ENCODE measurements at places on chromosomes 7 and 10. TPM values are rescaled to one million over a fixed set of nuclear protein-coding genes. Genes with fewer than 3 reads are reported as not detected.
A peak's percentile ranks its signal among the peaks of the same experiment; 100 is the strongest.

Gene NKX6-2
- not detected for total RNA-seq

Gene AKR1C8
- total RNA-seq, result not detected

Gene CPN1
- total RNA-seq, result not detected

Gene SBDS
- total RNA-seq, result 175 TPM

Gene POLR3A
- total RNA-seq, result 8.2 TPM

Gene ITPRID1
- total RNA-seq, result not detected

Gene PTF1A
- not detected for total RNA-seq

Gene SPDYE16
- 0.28 TPM for total RNA-seq

Gene PPP1R17
- not detected for total RNA-seq

DNA sequence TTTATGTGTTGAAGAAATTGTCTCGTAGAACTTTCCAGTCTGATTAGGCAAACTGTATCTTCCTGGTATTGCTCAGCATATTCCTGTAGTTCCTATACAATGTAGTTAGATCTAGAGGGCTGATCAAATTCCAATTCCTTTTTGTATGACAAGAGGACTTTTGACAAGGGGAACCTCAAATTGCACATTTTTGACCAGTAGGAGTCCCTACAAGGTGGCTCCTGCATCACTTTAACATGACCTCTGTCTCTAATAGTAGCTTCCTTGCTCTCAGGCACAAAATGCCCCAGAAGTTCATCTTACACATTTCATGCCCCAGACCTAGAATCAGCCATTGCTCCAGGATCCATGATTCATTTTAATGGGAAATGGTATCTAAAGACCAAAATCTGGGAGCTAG is 18.7 kb downstream of the HERPUD2 start:
- no peak for DNase-seq

DNA sequence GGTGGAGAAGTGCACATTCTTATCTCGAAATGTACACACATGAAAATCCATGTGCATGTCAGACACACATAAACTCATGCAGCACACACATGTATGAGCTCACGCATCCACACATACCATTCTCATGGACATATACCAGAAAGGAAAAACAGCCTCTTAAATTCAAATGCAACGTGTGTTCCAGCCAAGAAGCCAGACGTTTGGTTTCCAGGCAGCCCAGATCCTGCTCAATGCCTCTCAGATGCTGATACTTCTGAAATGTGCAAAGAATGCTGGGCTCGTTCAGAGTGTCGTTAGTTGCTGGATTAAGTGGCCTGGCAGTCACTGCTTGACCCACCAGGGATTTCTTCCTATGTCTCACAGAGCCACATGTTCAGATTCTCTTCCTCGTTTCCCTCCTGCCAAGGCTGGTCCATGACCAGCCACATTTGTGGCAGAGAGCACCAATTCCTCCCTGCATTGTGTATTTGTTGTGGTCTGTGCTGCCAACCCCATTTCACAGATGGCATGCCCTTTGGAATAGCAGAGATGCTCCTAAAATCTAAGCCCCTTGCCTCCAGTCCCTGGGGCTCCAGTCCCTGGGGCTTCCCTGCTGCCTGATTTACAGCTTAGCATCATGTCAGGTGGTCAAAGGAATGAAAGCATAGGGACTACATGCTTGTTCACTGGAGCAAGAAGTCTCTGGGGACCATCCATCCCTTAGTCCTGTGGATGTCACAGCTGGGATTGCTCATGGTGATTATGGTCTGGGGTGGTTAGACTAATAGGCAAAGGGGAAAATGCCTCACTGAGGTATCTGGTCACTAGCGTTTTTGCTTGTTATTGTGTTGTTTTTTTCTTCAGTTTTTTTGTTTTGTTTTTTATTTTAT is 426.6 kb downstream of the PLXNA4 start:
- DNase-seq, result no peak

- no peak for DNase-seq
Observed at GRCh38 chr10:64011912-64012714, 490.9 kb downstream of the REEP3 start.

GRCh38 chr10:129788215-129788614 is 175.9 kb downstream of the EBF3 start:
- peak; percentile 47 for DNase-seq

DNA sequence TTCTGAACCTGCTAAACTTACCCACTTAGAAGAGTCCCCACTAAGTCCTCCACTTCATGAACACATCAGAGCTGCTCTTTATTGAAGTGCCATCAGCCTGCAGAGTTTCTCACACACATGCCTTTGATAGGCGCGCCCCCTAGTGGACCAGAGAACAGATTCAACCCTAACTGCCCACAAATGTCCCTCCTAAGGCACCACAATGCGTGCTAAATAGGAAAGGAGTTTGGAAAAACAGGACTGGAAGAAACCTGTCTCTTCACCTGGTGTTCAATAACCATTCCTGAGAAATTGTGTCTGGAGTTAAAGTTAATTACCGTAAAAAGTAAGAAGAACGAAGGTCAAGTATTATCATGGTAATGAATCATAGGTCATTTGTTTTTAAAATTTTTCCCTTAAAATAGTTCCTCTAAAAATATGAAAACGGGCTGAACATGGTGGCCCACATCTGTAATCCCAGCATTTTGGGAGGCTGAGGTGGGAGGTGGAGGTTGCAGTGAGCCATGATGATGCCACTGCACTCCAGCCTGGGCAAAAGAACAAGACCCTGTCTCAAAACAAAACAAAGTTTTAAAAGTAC is 249.7 kb downstream of the ELMO1 start:
- peak; percentile 92 for DNase-seq

DNA sequence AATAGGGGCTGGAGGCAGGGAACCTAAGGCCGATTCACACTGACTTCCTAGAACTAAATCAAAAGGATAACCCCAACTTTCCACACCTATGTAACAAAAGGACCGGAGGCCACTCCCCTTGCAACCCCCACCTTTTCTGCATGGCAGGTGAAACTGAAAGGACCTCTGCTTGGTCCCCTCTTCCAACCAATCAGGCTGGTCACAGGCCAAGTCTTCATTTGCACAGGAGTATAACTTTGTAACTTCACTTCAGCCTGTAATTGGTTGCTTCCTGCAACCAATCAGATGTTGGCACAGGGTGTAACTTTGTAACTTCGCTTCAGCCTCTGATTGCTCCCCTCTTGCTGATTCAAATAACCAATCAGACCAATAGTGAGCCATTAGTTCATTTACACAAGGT is 190.0 kb downstream of the FAM107B start:
- DNase-seq, result no peak

- DNase-seq, result no peak
Observed at GRCh38 chr7:50640779-50641178, 75.6 kb upstream of the DDC start.

DNA sequence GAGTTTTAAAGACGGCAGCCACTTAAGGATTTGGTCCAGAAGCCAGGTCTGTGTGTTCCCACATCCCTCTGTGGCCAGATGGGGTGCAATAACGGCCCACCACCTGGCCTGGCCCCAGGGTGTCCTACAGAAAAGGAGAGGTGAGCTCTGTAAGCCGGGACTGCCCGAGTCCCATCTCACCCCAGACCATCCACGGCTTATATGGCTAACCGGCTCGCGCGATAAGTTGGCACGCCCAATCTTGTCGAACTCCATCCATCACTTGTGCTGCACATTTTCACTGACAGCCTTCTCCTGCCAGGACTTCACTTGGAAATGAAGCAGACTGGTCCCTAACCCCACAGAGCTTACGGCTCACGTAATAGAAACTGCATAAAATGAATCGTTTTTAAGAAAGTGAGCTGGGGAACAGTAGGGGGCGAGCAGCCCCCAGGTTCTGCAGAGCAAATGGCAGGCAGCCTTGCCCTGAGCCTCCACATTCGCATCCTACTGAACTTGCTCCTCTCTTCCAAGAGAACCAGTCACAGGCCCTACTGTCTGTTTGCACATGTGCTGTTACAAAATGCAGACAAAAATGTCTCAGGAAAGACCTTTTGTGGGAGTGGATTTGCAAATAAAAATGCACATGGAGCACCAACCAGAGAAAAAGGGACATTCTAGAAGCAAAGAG is 98.2 kb downstream of the TNS3 start:
- peak; percentile 76 for DNase-seq

DNA sequence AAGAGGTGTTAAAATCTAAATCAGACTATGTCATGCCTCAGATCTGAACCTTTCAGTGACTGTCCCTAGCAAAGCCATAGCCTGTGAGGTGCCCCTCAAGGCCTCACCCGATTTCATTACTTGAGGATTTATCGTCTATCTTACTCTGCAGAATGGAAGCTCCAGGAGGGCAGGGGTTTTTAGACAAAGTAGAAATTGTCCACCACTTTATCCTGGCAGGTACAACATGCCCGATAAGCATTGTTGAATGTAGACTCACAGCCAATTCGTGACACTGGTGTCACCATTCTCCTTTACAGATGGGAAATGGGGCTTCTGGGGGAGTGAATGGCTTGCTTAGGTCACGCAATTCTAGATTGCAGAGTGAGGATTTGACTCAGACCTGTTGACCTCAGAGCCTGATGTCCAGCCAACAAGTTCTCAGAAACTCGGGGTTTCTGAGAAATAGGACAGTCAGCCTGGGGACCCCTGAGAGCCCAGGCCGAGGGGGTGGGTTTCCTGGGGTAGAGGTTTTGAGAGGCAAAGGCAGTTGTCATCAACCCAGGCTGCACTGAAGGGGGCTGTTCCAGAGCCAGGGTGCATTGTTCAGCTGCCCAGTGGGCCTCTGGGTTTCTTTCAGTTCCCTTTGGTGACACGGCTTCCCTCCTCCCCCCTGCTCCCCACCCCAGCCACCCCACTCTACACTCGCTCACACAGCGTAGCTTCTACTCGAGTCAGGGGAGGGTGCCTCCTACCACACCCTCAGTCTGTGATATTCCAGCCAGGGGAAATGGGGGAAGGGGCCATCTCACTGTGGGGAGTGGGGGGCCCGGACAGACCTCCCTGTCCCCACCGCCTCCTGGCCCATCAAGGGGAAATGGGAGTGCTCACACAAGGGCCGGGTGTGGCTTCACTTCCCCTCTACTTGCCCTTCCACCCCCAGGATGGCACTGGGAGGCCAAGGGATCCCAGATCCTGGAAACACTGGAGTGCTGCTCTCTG is 3.1 kb upstream of the IRF5 start:
- no peak for DNase-seq

DNA sequence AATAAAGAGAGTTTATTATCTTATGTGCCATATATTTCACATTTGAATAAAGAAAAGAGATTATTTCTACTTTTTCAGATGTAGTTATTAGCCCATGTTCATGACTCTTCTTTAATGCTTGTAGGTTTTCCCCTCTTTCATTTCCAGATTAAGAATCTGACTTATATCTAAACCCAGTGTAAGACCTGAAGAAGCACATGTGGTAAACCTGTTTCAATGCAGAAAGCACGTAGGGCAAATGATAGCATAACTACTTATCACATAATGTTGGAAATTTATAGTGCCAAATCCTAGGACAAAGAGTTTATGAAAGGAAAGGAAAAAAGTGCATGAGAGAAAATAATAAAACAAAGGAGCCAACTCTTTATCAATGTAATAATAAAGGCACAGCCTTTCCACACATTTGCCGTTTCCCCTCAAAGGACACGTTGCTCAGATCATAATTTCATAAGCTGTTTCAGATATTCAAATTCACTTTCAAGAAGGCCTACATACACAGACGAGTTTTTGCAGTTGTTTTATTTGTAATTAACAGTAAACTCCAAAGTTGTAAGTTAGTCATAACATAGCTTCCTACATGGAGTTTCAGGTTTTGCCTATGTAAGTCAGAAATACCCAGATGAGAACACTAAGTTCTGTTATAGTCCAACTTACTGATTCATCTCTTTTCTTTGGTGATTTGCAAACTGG is 88.8 kb upstream of the MDFIC start:
- DNase-seq, result no peak

GRCh38 chr7:27808626-27809025 is 68.7 kb downstream of the TAX1BP1 start:
- DNase-seq, result no peak

GRCh38 chr10:82969405-82969804 is 1094.4 kb downstream of the NRG3 start:
- no peak for DNase-seq

GRCh38 chr10:114402871-114403540 is 1.3 kb downstream of the AFAP1L2 start:
- no peak for DNase-seq

DNA sequence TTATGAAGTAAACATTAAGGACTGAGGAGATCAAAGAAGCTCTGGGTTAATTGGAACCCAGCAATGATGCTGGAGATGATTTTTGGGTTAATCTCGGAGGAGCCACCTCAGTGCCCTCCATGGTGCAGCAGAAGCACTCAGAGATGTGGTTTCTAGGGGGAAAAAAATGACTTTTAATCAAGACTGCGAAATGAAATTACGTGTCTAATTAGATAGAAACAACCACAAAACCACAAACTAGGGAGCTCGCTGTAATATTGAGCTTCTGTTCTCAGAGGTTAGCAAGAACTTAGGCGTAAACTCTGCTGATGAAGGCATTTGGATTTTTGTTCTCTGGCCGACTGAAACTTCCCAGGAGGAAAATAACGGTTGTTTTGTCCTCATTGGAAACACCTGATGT is 319.0 kb downstream of the GRID1 start:
- DNase-seq, result no peak

DNA sequence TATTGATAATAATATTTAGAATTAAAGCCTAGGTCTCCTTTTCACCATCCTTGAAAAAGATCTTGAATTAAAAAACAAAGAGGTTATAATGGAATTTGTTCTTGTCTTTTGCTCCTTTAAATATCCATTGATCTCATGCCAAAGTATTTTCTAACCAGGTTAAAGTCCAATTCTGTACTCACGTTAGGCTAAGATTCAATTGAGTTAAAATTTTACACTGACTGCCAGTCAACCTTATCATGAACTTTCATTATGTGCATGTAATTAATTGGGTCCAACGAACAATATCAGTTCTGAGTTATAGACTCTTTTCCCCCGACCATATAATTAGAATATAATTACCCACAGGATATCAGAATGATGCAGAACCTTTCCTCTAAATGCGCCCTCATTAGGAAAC is 266.6 kb downstream of the DGKB start:
- DNase-seq, result no peak

- DNase-seq, result no peak
Observed at GRCh38 chr7:90617442-90617841, 21.3 kb downstream of the CDK14 start.

GRCh38 chr7:78149787-78150186 is 351.2 kb downstream of the PHTF2 start:
- no peak for DNase-seq

DNA sequence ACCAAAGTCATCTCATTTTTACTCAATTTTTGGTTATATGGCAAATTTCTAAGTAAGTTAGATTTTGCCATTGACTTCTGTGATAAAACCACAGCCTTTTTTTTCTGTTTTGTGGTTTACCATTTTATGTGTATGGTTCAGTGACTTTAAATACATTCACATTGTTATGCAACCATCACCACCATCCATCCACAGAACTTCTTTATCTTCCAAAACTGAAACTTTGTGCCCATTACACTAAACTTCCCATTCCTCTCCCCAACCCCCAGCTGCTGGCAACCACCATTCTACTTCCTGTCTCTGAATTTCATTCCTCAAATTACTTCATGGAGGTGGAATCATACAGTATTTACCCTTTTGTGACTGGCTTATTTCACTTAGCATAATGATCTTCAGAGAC is 280.4 kb upstream of the TCERG1L start:
- no peak for DNase-seq
